RCC 7860 (cell line): ENCODE measurements at places on chromosomes 6 and 20.

DNA sequence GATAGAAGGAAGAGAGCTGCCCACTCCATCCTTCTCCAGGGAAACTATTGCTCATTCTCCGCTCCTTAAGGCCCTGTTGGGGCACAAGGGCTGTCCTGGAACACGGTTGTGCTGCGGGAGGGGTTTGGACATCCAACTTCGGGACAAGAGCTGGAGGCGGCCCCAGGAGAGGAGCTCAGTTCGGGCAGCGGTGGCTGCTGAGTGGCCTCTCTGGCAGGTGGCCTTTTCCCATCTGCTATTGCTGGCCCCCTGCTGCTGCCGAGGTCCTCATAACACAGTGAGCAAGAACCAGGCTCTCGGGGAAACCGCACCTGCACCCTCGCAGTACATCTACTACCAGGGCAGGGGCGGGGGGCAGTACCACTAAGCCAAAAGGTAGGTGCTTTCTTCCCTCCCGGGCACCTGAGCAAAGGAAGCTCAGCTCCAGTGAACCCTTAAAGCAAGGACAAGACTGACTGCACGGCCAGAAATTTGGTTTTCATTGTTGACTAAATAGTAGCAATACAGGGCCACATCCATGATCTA is 63.7 kb downstream of the PSMG4 start:
- DNase-seq: no peak

GRCh38 chr6:161115468-161115867 is 123.9 kb downstream of the MAP3K4 start:
- DNase-seq: no peak

DNA sequence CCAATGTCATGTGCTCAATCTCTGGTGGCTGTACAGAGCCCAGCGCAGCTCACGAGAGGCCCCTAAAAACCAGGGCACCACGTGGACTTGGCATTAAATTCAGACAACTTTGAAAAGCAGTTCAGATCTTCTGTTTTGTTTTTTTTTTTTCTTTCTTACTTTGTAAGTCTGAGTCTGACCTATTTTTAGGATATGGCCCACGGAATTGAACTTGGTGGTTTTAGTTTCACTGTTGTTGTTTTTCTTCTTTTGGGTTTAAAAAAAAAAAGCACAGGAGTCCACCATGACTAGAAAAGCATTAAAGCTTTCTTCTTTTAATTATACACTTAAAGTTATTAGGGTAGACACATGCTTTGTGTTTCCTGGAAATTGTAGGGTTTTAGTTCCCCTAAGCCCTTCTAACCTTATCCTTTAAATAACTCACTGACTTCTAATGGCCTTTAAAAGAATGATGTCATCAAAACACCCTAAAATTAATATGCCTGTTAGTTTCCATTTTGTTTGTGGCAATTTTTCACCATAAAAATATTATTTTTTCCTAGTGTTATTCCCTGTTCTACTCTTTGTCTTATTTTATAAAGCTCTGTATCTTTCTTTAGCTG is 48.5 kb upstream of the CCN2 start:
- DNase-seq: no peak

- DNase-seq: no peak
Observed at GRCh38 chr6:22067122-22067521, 229.7 kb downstream of the PRL start.
